ELF-1 (cell line): ENCODE measurements at places on chromosomes 6 and 20.

- no peak for DNase-seq
Measured at GRCh38 chr6:12653486-12653885, 63.1 kb upstream of the PHACTR1 start.

- DNase-seq = no peak
Measured at GRCh38 chr6:121526282-121526681, 90.8 kb downstream of the GJA1 start.

GRCh38 chr6:29959467-29959866, 17.1 kb downstream of the HLA-A start:
- DNase-seq = no peak

GRCh38 chr20:63230800-63231268, 4.9 kb upstream of the BIRC7 start:
- DNase-seq = peak; percentile 85

- DNase-seq = peak; percentile 43
Measured at GRCh38 chr6:73704260-73704659, 8.3 kb downstream of the CD109 start.

GRCh38 chr6:122894791-122895190, 101.2 kb upstream of the CLVS2 start:
- no peak for DNase-seq

GRCh38 chr6:169573883-169574282, 127.9 kb downstream of the WDR27 start:
- no peak for DNase-seq

DNA sequence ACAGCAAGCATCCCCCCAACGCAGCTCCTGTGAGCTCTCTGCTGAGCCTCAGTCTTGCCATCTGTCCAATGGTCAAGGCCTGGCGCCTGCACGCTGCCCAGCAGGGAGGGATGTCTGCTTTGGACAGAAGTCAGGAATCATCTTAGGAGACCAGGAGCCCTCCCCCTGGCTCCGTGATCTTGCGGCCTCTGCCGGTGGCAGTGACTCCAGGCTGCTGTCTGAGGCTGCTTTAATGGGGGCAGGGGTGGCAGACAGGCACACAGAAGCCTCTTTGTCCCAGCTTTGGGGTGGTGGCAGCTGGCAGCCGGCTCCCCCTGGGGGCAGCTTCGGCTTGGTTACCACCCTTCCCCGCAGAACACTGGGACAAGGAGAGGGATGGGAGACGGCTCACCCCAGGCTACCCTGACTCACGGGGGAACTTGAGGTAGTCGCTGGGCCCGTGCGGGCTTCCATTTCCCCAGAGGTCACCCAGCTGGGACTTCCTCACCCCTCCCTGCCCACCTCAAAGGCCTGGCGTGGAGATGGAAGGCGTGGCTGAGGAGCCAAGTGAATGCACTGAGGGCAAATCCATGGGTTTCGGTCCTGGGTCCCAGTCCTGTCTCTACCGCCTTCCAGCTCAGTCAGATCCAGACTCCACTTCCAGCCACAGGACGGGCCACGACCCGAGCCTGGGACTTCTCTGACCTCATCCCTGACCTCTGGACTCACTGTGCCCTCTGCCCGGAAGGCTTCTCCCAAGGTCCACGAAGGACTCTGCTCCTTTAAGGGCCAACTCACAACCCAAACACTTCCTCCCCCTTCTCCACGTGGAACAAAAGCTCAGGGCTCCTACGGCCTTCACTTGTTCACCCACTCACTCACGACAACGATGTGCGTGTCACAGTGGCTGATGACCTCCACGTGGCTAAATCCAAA, 14.8 kb downstream of the PEDS1 start:
- no peak for DNase-seq

- DNase-seq = no peak
Measured at GRCh38 chr6:54070025-54070424, 41.2 kb upstream of the MLIP start.

GRCh38 chr6:79971193-79971592, 23.8 kb upstream of the ELOVL4 start:
- no peak for DNase-seq

- no peak for DNase-seq
Measured at GRCh38 chr6:52157301-52157941, 28.8 kb upstream of the IL17A start.

DNA sequence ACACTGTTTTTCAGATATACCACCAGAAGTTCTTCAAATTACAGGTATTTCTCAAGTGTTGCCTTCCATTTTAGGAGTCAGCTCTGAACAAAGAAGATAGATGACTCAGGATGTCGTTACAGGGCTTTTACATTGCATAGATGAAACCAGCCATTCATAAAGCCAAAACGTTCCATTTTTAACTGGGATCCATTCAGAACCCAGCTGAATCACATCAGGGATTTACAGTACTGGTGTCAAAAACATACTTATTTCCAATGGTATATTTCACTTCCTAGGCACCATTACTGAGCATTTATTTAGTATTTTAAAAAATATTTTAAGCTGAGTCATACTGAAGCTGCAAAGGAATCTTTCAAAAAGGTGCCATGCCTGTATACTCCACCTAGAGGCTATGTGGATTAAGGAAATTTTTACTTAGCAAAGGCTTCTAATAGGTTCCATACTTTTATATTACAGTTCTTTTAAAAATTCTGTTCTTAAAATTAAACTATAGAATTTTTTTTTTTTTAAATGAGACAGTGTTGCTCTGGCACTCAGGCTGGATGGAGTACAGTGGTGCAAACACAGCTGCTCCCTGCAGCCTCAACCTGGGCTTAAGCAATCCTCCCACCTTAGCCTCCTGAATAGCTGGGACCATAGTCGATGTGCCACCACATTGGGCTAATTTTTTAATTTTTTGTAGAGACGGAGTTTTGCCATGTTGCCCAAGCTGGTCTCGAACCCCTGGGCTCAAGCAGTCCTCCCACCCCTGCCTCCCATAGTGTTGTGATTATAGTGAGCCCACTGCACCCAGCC, 2.6 kb downstream of the ASF1A start:
- DNase-seq = peak; percentile 39

DNA sequence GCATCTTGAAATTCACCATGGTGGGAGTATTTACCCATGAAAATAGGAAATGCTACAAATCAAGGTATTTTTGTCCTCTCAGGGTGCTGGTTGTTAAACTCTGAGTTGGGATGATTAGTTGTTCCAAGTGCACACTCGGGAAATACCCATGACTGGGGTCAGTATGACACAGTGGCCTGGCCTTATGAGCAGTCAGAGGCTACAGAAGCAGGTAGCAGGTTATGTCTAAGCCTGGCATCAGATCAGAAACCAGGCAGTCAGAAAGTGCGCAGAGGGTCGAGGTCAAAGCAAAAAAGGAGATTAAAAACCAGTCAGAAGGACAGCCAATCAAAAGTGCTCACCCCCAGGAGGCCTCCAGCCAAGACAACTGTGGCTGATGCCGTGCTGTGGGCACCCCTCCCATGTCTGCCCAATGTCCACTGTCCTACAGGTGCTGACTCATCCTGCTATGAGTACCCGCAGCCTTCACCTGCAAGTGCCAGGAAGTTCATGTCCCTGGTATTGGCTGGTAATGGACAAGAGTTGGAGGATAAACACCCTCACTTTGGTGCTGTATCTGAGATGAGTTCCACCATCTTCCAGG, 117.4 kb upstream of the SLC24A3 start:
- DNase-seq = no peak
